ENCODE measurements at places on chromosomes 3 and 15. TPM values are rescaled to one million over a fixed set of nuclear protein-coding genes. Genes with fewer than 3 reads are reported as not detected.
A peak's percentile ranks its signal among the peaks of the same experiment; 100 is the strongest.

- no peak for DNase-seq
- H3K27me3 ChIP-seq, result peaks cover 14% of the 10 kb centered on the region
- peaks cover 9% of the 10 kb centered on the region for H3K4me1 ChIP-seq
Measured at GRCh38 chr3:186461141-186461540, 83.0 kb downstream of the CRYGS start.

- no peak overlapping the region for H3K4me3 ChIP-seq
- H3K4me1 ChIP-seq, result peaks cover 27% of the 10 kb centered on the region
- H3K27ac ChIP-seq, result no peak overlapping the region
- no peaks in the 10 kb centered on the region for H3K36me3 ChIP-seq
Measured at GRCh38 chr3:101938262-101938847, 89.0 kb downstream of the NFKBIZ start.

- H3K27ac ChIP-seq, result peak overlapping the region; percentile 38
- DNase-seq, result no peak
- H3K4me3 ChIP-seq, result no peak overlapping the region
- no peaks in the 10 kb centered on the region for H3K27me3 ChIP-seq
- peaks cover 14% of the 10 kb centered on the region for H3K4me1 ChIP-seq
Measured at GRCh38 chr3:64129106-64129505, 96.2 kb downstream of the PRICKLE2 start.

- DNase-seq, result no peak
- H3K27ac ChIP-seq, result no peak overlapping the region
- no peak overlapping the region for H3K4me3 ChIP-seq
- H3K27me3 ChIP-seq, result no peaks in the 10 kb centered on the region
- peaks cover 27% of the 10 kb centered on the region for H3K4me1 ChIP-seq
Measured at GRCh38 chr3:172379372-172379771, 68.9 kb downstream of the GHSR start.

DNA sequence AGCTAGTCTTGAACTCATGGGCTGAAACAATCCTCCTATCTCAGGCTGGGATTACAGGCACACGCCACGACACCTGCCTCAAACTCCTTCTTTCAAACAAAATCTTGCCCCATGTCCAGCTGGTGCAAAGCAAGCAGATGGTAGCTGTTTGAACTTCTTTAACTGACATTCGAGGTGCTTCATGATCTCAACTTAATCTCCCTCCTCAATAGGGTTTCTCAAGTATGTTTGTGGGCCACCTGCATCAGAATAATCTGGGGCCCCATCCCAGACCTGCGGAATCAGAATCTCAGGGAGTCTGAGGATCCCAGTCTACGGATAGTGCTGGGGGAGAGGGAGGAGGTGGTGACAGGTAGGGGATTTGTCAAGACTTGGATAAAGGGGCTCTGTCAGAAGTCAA, 20.9 kb upstream of the TRH start:
- no peaks in the 10 kb centered on the region for H3K4me1 ChIP-seq
- H3K27me3 ChIP-seq, result peaks cover 41% of the 10 kb centered on the region
- no peaks in the 10 kb centered on the region for H3K36me3 ChIP-seq
- no peak for DNase-seq
- H3K27ac ChIP-seq, result no peak overlapping the region
- H3K4me3 ChIP-seq, result no peak overlapping the region

- no peaks in the 10 kb centered on the region for H3K36me3 ChIP-seq
- H3K4me3 ChIP-seq, result no peak overlapping the region
- H3K27ac ChIP-seq, result no peak overlapping the region
- DNase-seq, result no peak
Measured at GRCh38 chr3:46604127-46604526, 8.2 kb upstream of the FAM240A start.

GRCh38 chr15:40958146-40958545, 4.9 kb downstream of the CHAC1 start:
- H3K36me3 ChIP-seq, result peaks cover 14% of the 10 kb centered on the region
- no peaks in the 10 kb centered on the region for H3K27me3 ChIP-seq
- DNase-seq, result no peak

DNA sequence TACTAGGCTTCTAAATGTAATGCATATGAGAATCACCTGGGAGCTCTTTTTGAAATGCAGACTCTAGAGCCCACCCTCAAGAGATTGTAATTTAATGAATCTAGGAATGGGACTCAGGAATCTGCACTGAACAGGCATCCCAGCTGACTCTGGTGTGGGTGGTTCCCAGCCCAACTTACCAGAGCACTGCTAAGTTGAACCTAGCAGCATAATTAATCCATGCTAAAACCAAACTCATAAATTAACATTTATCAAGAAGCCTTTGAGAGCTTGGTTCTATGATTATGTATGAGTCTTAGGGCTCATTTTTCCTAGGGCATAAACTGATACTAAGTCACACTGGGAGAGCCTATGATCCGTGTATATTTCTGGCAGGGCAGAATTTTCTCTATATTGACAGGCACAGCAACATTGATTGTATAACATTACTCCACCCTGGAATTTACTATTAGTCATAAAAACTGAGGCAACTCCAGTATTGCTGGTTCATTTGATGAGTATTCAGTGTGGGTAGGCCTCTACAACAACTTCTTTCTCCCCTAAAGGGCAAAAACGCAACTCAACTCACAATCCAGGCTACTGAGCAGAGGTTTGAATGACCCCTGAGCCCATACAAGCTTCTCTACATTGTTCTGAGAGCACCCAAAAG, 10.7 kb upstream of the CSTA start:
- no peak overlapping the region for H3K4me3 ChIP-seq
- peaks cover 21% of the 10 kb centered on the region for H3K27me3 ChIP-seq
- H3K27ac ChIP-seq, result no peak overlapping the region
- no peak for DNase-seq
- H3K36me3 ChIP-seq, result no peaks in the 10 kb centered on the region
- no peaks in the 10 kb centered on the region for H3K4me1 ChIP-seq

DNA sequence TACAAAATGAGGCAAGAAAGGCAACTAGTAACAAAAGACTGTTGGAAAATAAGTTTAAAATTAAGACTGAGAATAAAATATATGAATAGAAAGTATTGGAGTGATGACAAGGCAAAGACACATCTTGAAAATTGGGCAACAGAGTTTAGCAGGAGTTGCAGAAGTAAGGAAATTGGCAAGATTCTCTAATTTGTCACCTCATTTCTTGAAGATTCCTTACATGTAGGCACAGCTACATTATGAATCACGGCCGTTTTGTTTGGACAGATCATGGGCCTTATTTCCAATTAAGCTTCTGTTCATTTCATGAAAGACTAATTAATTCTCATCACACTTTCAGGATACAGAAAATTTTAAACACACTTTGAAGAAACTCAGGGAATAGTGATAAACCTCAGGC, 170.1 kb downstream of the ROBO1 start:
- no peak overlapping the region for H3K4me3 ChIP-seq
- no peak overlapping the region for H3K27ac ChIP-seq
- no peak for DNase-seq
- no peaks in the 10 kb centered on the region for H3K36me3 ChIP-seq

DNA sequence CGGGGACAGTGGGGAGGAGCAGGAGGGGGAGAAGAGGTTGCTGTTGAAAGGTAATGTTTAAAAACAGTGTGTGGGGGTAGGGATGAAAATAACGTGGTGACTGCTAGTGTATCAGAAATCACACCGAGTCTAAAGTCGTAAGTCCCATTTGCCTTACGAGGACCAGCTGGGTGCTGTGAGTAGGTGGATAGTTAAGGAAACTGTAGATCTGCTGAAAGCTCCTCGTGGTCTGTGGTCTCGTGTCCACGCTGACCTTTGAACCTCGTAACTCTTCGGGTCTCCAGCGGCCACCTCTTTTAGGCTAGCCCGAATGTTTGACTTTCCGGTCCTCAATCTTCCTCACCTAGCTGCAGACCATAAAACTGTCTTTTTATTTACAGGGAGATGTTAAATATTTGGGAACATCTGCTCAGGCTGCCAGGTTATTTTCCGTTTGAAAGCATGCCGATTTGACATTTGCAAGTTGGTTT, 29.3 kb upstream of the ST3GAL6 start:
- peak overlapping the region; percentile 75 for H3K4me3 ChIP-seq
- no peak for DNase-seq
- peaks cover 41% of the 10 kb centered on the region for H3K27me3 ChIP-seq
- peaks cover 2% of the 10 kb centered on the region for H3K36me3 ChIP-seq

GRCh38 chr15:90062023-90062442, 40.2 kb downstream of the IDH2 start:
- H3K4me1 ChIP-seq, result peaks cover 42% of the 10 kb centered on the region
- no peaks in the 10 kb centered on the region for H3K36me3 ChIP-seq
- no peak overlapping the region for H3K4me3 ChIP-seq
- no peak for DNase-seq

DNA sequence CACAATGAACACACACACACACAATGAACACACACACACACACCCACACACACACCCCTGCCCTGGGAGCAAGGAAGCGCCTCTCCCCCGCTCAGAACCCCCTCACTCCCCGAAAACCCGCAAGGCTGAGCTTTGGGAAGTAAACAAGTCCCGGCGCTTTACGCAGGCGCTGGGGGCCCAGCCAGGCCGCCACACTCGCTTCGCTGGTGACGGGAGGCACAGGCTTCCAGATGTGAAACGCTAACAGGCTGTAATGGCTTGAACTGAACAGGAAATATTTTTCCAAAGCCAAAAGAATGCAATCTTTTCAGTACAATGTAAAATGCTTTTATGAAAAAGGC, 122.7 kb upstream of the IGF1R start:
- no peak overlapping the region for H3K4me3 ChIP-seq
- no peak for DNase-seq
- peaks cover 16% of the 10 kb centered on the region for H3K27me3 ChIP-seq

GRCh38 chr3:188432802-188433520, 279.0 kb downstream of the LPP start:
- H3K4me1 ChIP-seq, result peaks cover 40% of the 10 kb centered on the region
- H3K27ac ChIP-seq, result no peak overlapping the region
- H3K27me3 ChIP-seq, result no peaks in the 10 kb centered on the region
- no peak overlapping the region for H3K4me3 ChIP-seq
- H3K36me3 ChIP-seq, result peaks cover 4% of the 10 kb centered on the region
- no peak for DNase-seq

GRCh38 chr3:14471016-14471415, 68.6 kb downstream of the SLC6A6 start:
- H3K4me3 ChIP-seq, result no peak overlapping the region
- no peaks in the 10 kb centered on the region for H3K27me3 ChIP-seq
- peaks cover 4% of the 10 kb centered on the region for H3K36me3 ChIP-seq
- H3K4me1 ChIP-seq, result peaks cover 32% of the 10 kb centered on the region
- H3K27ac ChIP-seq, result no peak overlapping the region

- no peaks in the 10 kb centered on the region for H3K36me3 ChIP-seq
- no peak for DNase-seq
- peaks cover 11% of the 10 kb centered on the region for H3K27me3 ChIP-seq
Measured at GRCh38 chr15:31485431-31485830, 158.8 kb downstream of the KLF13 start.

GRCh38 chr15:59060348-59060747, 44.6 kb upstream of the CCNB2 start:
- H3K27me3 ChIP-seq, result no peaks in the 10 kb centered on the region
- no peak for DNase-seq
- H3K36me3 ChIP-seq, result peaks cover 22% of the 10 kb centered on the region
- H3K27ac ChIP-seq, result no peak overlapping the region

DNA sequence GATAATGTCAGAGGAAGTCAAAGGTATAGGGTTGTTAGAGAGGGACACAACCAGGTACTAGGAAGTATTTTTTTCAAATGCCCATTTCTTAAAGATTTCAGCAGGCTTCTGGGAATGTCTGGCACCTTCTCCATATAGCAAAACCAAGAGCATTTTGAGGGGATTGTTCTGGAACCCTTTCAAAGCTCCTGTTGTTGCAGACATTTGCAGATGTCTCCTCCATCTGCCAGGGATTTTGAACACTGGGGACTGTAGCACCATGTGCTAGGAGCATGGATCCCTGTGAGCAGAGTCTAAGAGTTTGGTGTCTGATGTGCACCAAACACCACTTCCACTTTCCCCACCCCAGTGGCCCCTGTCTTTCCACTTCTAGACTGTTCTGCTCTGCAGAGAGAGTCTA, 206.0 kb upstream of the KBTBD8 start:
- H3K27me3 ChIP-seq, result no peaks in the 10 kb centered on the region
- no peaks in the 10 kb centered on the region for H3K36me3 ChIP-seq
- peaks cover 3% of the 10 kb centered on the region for H3K4me1 ChIP-seq
- H3K27ac ChIP-seq, result no peak overlapping the region
- DNase-seq, result no peak

DNA sequence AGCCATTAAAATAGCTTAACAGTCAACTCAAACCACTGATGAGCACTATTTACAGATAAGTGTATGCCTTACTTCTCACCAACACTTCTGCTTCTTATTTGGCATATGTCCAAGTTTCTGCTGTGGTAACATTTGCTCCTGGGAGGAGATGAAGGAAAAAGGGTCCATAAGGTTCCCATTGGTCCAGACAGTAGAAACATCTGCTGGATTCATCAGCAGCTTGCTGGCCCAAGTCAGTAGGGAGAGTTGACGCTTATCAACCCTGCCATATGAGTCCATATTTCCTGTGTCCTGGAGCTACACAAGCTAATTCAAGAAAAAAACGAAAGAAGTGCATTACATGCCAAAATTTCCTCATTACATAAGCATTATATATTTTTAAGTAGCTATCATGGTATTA, 824.5 kb downstream of the CADM2 start:
- peaks cover 3% of the 10 kb centered on the region for H3K4me1 ChIP-seq
- H3K27me3 ChIP-seq, result peaks cover 1% of the 10 kb centered on the region
- no peaks in the 10 kb centered on the region for H3K36me3 ChIP-seq

GRCh38 chr3:151431940-151432339, 28.9 kb downstream of the IGSF10 start:
- H3K36me3 ChIP-seq, result peaks cover 3% of the 10 kb centered on the region
- H3K4me1 ChIP-seq, result peaks cover 14% of the 10 kb centered on the region
- H3K27me3 ChIP-seq, result no peaks in the 10 kb centered on the region
- DNase-seq, result no peak

GRCh38 chr3:127029658-127030507, 47.0 kb downstream of the PLXNA1 start:
- no peaks in the 10 kb centered on the region for H3K27me3 ChIP-seq
- H3K4me1 ChIP-seq, result peaks cover 3% of the 10 kb centered on the region
- no peak for DNase-seq
- H3K36me3 ChIP-seq, result peaks cover 30% of the 10 kb centered on the region

- no peaks in the 10 kb centered on the region for H3K36me3 ChIP-seq
- H3K4me1 ChIP-seq, result no peaks in the 10 kb centered on the region
- no peak overlapping the region for H3K27ac ChIP-seq
- DNase-seq, result no peak
Measured at GRCh38 chr3:38090453-38090852, 46.5 kb downstream of the ACAA1 start.

- no peaks in the 10 kb centered on the region for H3K36me3 ChIP-seq
- no peak overlapping the region for H3K27ac ChIP-seq
- H3K27me3 ChIP-seq, result no peaks in the 10 kb centered on the region
- H3K4me3 ChIP-seq, result no peak overlapping the region
- H3K4me1 ChIP-seq, result no peaks in the 10 kb centered on the region
Measured at GRCh38 chr3:140298569-140299070, 363.6 kb downstream of the CLSTN2 start.

RTP3 gene
- not detected for total RNA-seq

COPG1 gene
- 342 TPM for total RNA-seq

SCN5A gene
- total RNA-seq, result 0.21 TPM

DNAH12 gene
- total RNA-seq, result 0.29 TPM

AADACL2 gene
- total RNA-seq, result not detected

SLC15A2 gene
- 0.92 TPM for total RNA-seq

DAZL gene
- total RNA-seq, result not detected

PIGB gene
- 8.1 TPM for total RNA-seq

ADIPOQ gene
- total RNA-seq, result 0.05 TPM

RARRES1 gene
- 0.99 TPM for total RNA-seq

XCR1 gene
- not detected for total RNA-seq
